ENCODE measurements at places on chromosomes 11 and 22. TPM values are rescaled to one million over a fixed set of nuclear protein-coding genes. Genes with fewer than 3 reads are reported as not detected.

The CD248 gene
- 0.22 TPM for total RNA-seq

The C1QTNF5 gene
- total RNA-seq, result not detected

The GAS2 gene
- 2.6 TPM for total RNA-seq

The OR56A3 gene
- total RNA-seq, result not detected

Measured in activated B cell treated with CpG ODN at 0.5 μM for 24 hours (primary cell).